ENCODE measurements at places on chromosomes 16 and 17.

DNA sequence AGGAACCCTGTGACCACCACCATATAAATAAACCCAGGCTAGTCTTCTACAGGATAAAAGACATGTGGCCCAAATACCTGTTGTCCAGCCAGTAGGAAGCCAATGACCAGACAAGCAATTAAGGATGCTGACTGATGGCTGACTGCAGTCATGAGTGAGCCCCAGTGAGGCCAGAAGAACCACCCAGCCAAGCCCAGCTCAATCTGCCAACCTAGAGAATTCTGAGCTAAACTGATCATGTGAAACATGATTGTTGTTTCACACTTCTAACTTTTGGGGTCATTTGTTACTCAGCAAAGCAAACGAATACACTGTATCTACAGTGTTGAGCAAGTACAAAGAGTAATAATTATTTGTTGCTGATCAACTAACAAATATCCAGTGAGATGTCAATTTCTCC lies 86.4 kb downstream of the DNAH3 start:
- no peak for DNase-seq

- no peak for DNase-seq
Observed at GRCh38 chr16:20243731-20244281, 83.5 kb downstream of the GP2 start.

GRCh38 chr16:4925791-4926190 lies 11.2 kb downstream of the PPL start:
- no peak for DNase-seq

- DNase-seq = no peak
Observed at GRCh38 chr16:88056212-88056611, 105.0 kb downstream of the BANP start.

- no peak for DNase-seq
Observed at GRCh38 chr17:15490634-15491261, 23.3 kb upstream of the CDRT4 start.

- DNase-seq = no peak
Observed at GRCh38 chr16:77905374-77905920, 116.9 kb upstream of the CLEC3A start.

DNA sequence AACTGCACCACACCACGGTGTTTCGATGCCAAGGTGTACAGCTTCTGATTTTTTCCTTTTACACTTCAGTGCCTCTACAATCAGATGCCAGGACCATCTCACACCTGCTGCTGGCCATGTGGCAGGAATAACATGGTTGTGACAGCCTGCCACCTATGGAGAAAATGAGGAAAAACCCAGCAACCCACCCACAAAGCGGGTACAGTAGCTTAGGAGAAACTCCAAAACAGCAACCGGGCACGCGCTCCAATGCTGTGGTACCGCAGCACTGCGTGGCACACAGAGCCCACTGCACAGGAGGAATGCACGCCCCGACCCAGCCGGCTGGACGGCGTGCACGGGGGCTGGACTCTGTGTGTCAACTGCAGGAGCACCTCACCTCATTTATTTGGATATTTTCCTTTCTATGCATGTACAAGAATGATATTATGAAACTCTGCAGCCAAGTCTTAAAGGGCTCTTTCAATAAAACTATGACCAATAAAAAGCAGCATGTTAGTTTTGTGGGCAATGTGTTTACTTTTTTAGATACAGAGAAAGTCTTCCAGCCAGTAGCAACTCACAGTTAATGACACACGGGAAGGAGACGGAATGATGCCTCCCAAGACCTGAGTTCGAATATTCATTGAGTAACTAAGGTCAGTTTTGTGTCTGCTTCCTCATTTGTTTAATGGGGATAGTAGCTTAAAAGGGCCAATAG lies 45.9 kb downstream of the MAP1LC3B start:
- no peak for DNase-seq

- no peak for DNase-seq
Observed at GRCh38 chr16:68246121-68246520, 948 bp downstream of the PLA2G15 start.

GRCh38 chr17:44628243-44629188 lies 27.8 kb upstream of the MEIOC start:
- no peak for DNase-seq

DNA sequence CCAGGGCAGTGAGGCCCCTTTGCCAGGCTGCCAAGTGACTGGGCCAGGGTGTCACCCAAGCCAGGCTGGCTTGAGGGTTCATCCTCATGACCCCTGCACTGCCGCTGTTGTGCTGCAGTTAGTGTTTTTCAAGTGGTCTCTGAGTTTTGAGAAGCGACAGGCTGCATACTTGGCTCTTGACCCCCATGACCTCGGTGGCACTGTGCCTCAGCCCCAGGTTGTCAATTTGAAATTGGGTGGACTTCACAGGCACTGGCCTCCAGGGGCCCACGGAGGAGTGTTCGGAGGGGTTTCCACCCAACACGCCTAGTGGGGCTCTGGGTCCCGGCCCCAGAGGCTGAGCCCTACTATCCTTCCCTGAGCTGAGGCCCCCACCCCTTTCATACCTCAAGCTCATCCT lies 42.7 kb downstream of the DHRS7B start:
- no peak for DNase-seq

DNA sequence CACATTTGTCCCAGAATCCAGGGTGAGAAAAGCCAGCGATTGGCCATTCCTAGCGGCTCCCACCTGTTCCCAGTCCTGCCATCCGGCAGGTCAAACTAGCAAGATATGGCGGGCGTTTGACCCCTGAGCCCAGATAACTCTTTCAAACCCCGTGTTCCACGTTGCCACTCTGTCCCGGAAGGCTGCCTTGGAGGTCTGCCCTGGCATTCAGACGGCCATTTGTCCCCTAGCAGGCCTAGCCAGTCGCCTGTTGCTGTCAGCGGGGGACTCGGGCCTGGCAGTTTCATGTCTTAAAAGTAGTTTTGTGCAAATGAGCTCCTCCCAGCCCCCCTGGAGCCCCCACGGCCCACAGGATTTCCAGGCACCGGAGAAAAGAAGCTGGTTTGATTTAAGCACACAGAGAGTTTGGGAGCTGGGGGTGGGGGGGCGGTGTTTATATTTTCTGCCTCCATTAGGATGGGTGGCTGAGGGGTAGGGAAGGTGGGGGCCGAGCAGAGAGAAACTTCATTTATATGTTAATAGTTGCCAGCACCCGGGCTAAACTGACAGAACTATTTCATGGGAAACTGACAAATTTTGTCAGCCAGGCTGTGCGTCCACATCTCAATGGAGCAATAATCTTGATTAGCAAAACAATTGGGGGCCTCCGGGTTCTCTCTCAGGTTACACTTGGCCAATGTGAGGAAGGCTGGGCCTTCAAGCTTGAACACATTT lies 240.9 kb upstream of the SALL1 start:
- DNase-seq = no peak

- DNase-seq = no peak
Observed at GRCh38 chr16:29141586-29142324, 156.9 kb downstream of the LAT start.

- DNase-seq = no peak
Observed at GRCh38 chr17:50828508-50829170, 6.7 kb upstream of the WFIKKN2 start.

DNA sequence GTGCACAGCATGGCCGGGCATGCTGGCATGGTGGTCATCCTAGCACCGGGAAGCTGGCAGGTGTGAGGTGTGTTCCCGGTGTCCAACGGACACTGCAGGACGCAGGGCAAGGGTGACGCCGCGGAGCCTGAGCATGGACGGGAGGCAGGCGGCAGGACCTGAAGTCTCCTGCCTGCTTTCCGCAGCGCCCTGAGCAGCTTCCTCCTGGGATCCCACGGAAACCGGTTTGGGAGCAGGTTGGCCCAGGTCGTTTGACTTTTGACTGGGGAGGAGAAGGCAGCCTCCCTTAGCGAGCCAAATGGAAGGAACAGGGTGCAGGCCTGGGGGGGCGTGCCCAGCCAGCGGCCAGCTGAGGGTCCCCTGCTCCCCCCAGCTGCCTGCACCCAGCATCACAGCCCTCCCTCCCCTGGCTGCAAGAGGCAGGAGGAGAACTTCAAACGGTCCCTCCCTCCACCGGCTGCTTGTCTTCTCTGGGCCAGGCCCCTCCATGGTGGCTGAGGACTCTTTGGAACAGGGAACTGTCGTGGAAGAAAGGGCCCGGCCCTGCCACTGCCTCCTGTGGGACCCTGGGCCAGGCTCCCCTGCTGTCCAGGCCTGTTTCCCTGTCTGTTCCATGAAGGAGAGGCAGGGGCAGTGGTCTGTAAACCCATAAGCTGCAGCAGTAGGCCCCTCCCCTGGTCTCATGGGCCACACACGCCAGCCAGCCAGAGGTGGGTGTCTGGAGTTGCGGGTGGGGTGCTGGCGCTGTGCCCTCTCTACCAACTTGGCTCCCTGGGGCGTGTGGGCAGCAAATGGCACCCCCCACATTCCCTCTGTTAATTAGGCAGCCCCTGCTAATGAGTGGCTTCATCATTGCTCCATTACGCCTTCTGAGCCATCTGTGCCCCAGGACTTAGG lies 7.8 kb upstream of the ADGRG1 start:
- no peak for DNase-seq

GRCh38 chr17:10156948-10157607 lies 41.3 kb downstream of the GAS7 start:
- no peak for DNase-seq

GRCh38 chr17:68089881-68090280 lies 54.3 kb downstream of the KPNA2 start:
- no peak for DNase-seq

DNA sequence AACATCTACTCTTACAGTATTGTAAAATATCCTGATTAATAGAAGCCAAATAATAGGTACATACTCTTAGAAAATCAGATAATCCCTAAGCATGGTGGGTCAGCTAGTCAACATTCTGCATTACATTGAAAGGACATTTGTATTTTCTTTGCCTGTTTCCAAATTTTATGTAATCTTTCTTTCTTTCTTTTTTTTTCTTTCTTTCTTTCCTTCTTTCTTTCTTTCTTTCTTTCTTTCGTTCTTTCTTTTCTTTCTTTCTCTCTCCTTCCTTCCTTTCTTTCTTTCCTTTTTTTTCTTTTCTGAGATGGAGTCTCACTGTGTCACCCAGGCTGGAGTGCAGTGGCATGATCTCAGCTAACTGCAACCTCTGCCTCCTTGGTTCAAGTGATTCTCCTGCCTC lies 18.9 kb downstream of the ITGB3 start:
- DNase-seq = no peak

- DNase-seq = no peak
Observed at GRCh38 chr16:49365711-49366509, 7.7 kb upstream of the C16orf78 start.

DNA sequence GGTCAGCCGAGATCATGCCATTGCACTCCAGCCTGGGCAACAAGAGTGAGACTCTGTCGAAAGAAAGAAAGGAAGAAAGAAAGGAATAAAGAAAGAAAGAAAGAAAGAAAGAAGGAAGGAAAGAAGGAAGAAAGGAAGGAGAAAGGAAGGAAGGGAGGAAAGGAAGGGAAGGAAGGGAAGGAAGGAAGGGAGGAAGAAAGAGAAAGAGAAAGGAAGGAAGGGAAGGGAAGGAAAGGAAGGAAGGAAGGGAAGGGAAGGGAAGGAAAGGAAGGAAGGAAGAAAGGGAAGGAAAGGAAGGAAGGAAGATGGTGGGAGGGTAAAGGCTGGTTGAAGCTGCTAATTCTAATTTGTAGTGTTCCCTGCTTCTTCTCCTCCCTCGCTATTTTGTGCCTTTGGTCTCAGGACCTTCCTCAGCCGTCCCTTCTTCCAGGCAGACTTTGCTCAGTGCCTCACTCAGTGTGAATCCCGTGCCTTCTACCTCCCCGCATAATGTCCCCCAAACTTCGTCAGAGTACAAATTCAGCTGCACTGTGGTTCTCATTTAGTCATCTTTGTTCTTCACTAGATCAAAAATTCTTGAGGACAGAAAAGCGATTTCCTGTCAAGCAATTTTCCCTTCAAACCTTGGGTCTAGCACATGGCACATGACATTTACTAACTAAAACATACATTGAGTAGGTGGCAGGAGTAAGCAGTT lies 31.1 kb upstream of the PAFAH1B1 start:
- no peak for DNase-seq

DNA sequence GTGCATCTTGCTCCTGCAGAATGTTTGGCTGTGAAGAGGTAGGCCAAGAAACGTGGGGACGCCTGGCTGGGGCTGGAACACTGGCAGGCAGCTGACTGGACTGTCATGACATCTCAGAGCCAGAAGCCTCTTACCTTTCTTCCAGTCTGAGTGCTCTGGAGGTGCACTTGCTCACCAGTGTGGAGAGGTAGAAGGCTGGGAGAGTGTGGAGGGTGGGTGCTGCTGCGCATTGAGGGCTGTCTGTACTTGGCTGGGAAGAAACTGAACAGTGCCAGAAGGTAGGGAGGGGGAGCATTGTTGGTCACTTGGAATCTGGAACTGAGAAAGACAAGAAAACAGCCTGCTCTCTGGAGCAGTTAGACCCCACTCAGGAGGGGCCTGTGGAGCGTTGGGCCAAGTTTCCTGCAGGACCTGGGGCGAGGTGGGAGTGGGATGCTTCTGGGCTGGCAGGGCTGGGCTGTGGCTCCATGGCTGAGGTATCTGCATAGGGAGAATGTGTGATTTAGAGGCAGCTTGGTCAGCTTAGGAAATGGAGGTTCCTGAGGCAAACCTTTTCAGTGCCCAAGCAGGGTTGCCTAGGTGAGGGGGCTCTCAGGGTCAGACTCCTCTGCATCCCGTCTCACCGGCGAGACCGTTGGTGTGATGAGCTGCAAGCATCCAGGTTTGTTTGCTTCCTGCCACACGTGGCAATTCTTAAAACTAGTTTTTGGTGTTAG lies 55.1 kb downstream of the KSR1 start:
- DNase-seq = no peak

GRCh38 chr16:4160658-4161430 lies 44.6 kb upstream of the ADCY9 start:
- no peak for DNase-seq

DNA sequence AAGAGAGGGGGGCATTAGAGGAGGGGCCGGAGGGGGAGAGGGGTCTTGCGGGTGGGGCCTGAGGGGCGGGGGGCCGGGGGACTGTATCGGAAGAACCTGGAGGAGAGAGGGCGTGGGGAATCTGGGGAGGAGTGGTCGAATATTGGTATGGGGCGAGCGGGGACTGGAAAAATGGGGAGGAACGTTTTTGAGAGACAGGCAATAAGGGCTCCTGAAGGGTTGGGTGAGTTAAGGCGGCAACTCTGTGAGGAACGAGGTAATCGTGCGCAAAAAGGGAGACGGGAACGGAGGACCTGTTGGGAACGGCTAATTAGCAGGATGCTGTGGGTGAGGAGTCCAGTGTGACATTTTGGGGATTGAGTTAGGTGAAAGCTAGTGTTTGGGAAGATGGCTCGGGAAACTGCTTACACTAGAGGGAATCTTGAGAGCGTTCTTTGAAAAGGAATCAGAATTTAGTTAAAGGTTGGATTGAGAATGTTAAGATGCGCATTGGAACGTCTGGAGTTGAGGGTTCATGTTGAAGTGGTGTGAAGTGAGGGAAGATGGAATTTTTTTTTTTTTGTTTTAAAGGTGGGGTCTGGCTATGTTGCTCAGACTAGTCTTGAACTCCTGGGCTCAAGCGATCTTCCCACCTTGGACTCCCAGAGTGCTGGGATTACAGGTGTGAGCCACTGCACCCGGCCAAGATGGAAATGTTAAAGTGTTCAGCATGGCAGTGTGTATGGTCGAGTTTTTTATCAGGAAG lies 662 bp downstream of the WIPF2 start:
- peak; percentile 11 for DNase-seq

DNA sequence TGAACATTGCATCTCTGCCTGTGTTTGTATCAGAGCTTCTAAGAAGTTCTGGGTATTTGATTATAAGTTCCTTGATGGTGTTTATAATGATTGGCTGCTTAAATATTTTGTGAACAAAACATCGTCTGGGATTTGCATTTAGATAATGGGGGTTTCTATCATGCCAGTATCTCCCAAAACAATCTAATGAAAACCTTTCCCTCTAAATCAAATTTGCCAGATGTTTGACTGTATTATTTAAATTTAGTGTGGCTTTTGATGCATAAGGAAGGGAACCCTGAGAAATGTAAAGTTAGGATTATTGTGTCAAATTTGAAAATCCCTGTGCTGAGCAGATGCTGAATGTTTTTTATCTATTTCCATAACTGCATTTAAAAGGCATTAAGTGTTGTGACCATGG lies 159.9 kb downstream of the HS3ST3A1 start:
- no peak for DNase-seq
